ENCODE measurements at places on chromosomes 3 and 15.

- no peak for DNase-seq
Observed at GRCh38 chr3:37526511-37526910, 335.2 kb upstream of the CTDSPL start.

DNA sequence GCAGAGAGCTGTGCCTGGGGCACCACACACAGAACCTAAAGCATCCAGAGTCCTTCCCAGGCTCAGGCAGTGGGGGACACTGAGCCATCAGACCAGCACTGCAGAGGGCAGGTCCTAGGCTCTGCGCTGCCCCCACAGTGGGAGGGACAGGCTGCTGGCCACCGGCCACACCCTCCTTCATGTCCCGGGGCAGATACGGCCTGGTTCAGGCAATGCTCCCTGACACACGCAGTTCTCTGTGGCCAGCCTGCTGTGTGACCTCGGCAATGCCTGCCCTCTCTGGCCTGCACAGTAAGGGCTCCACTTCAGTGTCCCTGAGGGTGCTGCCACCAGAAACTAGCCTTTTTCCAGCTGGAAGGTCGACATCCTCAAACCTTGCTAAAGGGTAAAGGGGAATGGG, 12.4 kb downstream of the LINGO1 start:
- no peak for DNase-seq

DNA sequence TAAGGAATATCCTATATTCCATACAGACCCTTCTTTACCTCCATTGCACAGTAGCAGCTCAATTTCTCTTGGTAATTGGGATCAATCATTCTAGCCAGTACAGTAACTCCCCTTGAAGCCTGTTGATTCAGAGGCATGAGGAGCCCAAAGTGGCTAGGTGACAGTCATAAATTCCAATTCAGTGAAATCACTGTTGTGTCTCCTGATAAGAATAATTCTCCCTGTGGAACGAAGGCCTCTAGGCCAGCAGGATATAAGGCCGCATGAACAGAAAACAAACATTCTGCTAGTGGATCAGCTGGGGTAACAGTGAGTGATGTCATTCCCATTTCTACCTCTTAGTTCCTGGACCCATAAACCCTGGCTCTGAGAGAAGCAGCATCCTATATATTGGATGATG, 696.3 kb downstream of the NR2F2 start:
- no peak for DNase-seq

DNA sequence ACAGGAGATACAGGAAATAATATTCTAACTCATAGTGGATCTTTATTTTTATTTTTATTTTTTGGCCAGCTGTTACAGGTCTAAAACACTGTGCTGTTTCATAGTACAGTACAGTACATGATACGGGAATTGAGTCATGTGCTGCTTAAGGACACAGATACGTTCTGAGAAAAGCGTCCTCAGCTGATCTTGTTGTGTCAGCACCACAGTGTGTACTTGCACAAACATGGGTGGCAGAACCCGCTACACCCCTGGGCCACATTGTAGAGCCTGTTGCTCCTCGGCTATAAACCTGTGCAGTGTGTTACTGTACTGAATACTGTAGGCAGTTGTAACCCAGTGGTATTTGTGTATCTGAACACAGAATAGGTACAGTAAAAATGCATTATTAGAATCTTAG, 183.4 kb downstream of the OR4M2 start:
- DNase-seq = no peak

- DNase-seq = no peak
Observed at GRCh38 chr3:59088761-59089160, 38.9 kb upstream of the CFAP20DC start.

- no peak for DNase-seq
Observed at GRCh38 chr15:62071711-62072308, 5.0 kb downstream of the C2CD4A start.

DNA sequence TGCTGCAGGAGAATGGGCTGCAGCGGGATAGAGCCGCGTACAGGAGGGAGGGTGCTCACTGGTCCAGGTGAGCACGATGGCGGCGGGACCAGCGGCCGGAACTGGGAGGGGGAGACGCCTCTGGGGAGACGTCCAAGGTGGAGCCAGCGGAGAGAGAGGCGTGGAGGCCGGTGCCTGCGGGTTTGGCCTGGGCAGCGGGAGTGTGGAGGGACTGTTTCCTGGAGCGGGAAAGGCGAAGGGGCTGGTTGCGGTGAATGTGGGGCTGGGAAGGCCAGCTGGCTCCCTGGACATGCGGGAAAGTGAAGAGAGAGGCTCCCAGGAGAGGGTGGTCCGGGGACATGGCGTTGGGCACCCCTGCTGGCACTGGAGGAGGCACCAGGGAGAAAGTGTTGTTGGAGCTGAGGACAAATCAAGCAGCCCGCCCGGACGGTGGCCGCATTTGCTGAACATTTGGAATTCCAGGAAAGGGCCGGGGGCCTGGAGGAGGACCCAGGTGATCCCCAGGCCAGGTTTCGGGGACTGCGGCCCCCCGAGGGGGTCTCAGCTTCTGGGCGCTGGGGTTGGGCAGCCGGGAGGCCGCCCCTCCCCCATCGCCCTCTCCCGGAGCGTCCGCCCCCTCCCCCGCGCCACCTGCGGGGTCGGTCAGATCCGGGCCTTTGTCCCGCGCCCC, 34.3 kb downstream of the DNAJB8 start:
- DNase-seq = no peak

DNA sequence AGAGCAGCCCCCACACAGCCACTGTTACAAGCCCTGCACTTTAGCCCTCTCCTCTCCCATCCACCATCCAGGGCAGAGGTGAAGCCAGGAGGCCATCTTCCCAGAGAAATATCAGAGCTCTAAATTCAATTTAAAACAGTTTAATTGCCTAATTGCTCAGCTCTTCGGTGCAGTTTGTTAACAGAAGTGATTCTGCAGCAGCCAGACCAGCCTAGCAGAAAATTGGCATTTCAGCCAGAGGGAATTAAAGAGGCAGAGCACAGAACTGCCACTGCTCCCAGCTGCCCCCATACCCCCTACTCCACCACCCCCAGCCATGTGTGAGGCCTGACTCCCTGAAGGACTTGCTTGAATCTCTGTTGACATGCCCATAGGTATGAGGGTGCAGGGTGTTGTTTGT, 38.5 kb downstream of the TPRA1 start:
- DNase-seq = no peak

GRCh38 chr3:149662240-149662887, 4.5 kb upstream of the WWTR1 start:
- DNase-seq = no peak

GRCh38 chr3:112486811-112487505, 12.3 kb downstream of the BTLA start:
- DNase-seq = no peak

DNA sequence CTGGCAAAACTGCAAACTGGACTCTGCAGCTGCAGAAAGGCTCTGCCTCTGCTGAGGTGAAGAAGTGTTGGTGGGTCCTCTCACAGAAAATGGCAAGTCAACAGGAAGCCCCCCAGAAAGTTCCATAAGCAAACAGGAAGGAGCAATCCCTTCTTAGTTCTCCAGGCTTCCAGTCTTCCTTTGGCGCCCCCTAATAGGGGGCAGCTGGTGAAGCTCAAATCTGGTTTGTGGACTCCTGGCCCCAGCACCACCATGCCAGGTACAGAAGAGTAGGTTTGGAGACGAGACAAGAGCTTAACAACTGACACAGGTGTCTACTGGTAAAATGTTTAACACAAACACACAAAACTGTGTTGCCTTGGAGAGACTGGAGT, 35.5 kb downstream of the LEO1 start:
- no peak for DNase-seq

DNA sequence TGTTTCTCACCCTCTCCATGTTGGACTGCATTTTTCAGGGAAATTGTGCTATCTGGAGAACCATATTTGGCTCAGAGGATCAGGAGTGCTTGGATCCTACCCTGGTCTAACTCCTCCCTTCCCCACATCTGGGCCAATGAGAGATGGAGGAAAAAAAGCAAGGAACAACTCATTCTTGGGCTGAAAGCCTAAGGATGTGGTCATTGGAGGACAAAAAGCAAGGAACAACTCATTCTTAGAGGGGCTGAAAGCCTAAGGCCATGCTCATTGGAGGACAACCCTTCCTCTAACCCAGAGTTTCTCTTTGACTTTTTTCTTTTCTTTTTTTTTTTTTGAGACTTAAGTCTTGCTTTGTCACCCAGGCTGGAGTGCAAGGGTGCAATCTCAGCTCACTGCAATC, 48.6 kb upstream of the CHRNB4 start:
- no peak for DNase-seq

DNA sequence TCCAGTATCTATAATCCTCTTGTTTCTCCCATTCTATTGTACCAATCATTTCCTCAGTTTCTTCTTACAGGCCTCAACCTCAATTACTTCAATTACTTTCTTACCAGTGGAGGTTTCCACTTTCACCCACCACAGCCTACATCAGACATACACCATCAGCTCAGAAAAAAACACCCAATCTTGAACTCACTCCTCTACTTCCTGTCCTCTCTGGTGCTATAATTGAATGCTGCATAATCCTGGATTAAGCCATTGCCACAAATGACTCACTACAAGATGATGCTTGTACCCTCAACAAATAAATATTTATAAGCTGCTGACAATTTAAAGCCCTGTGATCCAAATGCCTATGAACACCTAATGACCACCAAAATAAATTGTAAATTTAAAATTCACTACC, 18.5 kb downstream of the RYK start:
- no peak for DNase-seq

GRCh38 chr3:94811836-94812235, 749.0 kb downstream of the NSUN3 start:
- DNase-seq = no peak

- no peak for DNase-seq
Observed at GRCh38 chr3:5051772-5052171, 70.3 kb upstream of the ARL8B start.

GRCh38 chr15:78638658-78639314, 2.2 kb downstream of the CHRNB4 start:
- peak; percentile 15 for DNase-seq

DNA sequence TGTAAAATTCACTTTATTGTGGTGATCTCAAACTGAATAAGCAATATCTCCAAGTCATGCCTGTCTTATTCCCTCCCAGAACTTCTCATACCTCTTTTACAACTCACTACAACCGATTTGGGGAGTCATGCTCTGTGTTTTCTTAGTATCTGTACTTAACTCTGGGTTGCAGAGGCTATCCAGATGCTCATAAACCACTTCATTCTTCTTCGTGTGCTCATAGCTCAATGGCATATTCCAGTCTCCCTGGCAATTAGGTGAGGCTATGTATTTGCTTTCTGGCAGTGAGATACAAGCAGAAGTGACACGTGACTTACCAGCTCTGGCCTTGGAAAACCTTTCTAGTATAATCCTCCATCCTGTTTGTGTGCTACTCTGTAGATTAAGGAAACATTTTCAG, 360.9 kb downstream of the ZNF385D start:
- DNase-seq = no peak

DNA sequence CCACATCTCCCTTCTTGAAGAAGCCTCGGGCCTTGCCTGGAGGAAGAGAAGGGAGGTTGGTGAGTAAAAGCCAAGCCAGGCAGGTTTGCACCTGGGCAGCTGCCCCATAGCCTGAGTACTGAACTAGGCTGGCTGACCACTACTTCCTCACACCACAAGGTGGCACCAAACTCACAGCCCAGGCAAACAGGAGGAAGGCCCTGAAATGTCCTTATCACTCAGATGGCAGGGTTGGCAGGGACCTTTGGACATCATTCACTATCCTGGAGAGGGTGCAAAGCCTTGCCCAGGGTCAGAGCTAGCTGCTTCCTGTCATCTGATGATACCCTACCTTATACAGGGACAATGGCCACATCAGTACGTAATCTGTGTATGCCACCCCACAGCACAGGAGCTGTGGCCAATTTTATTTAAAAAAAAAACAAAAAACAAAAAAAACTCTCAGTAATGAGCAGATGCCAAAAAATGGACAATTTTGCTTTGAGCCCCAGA, 2.2 kb upstream of the GRAMD2A start:
- DNase-seq = peak; percentile 45

DNA sequence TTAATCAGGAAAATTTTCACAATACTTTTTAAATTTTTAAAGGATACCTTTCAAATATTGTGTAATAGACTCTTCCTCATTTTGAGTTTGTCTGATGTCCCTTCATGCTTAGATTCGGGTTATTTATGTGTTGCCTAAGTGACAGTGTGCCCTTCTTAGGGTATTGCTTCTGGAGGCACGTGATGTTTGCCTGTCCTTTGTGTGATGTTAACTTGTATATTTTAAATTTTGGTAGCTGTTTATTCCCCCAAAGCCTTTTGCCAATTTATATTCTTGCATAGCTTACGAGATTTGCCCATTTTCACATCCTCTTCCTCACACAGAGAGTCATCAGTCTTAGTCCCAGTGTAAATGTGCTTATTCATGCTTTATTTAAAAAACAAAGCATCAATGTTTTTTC, 433.1 kb downstream of the EPHB1 start:
- no peak for DNase-seq

DNA sequence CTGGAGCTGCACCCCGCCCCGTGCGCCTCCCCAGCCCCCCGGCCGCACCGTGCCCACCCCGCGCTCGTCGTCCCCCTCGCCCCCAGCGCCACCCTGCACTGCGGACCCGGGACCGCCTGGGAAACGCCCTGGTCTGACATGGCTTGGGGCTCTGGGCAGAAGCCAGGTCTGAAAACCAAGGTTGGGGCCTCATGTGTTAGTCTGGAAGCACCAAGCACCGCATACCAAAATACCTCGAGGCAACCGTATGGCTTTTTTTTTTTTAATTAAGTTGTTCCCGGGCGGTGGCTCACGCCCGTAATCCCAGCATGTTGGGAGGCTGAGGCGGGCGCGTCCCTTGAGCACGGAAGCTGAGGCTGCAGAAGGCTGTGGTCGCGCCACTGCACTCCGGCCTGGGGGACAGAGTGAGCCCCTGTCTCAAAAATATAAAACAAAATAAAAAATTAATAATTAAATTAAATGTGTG, 91.5 kb upstream of the CHD2 start:
- no peak for DNase-seq

- no peak for DNase-seq
Observed at GRCh38 chr3:178146406-178146831, 389.8 kb upstream of the KCNMB2 start.

GRCh38 chr3:193174140-193174539, 66.9 kb upstream of the PLAAT1 start:
- no peak for DNase-seq

DNA sequence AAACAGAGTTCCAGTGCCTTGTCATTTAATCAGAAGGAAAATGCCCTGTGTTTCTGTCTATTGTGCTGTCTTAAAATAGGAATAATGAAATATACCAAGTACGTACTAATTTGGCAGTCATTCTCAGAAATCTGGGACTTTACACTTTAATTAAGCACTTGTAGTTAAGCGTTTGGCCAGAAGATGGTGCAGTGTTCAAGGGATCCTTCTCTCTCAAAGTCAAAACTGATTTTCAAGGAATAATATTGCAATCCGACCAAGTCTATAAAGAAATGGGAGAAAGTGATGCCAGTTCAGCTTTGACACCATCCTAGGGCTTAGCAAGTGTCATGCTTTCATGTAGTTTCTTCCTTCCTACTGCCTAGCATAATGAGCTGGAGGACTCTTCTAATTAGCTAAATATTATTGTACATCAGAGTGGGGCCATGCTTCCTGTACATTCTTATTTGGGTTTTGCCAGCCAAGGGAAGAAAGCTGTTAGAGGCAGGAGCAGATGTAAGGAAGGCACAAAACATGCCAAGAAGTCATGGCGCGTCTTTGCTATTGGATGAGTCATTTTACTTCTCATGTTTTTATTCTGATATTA, 64.8 kb downstream of the SAMMSON start:
- no peak for DNase-seq

All from stimulated activated CD8-positive, alpha-beta memory T cell treated with anti-CD3 and anti-CD28 coated beads, Interleukin-7, amount 100 ng/mL, for 1 hour (primary cell).